ENCODE measurements at places on chromosomes 7 and 10. TPM values are rescaled to one million over a fixed set of nuclear protein-coding genes. Genes with fewer than 3 reads are reported as not detected.

The OR9A2 gene
- not detected for total RNA-seq

GRCh38 chr7:23216021-23216420, 30.6 kb upstream of the GPNMB start:
- no peak overlapping the region for H3K27ac ChIP-seq
- no peak overlapping the region for H3K4me3 ChIP-seq
- H3K4me1 ChIP-seq: no peaks in the 10 kb centered on the region
- no peak for DNase-seq
- H3K27me3 ChIP-seq: no peaks in the 10 kb centered on the region

DNA sequence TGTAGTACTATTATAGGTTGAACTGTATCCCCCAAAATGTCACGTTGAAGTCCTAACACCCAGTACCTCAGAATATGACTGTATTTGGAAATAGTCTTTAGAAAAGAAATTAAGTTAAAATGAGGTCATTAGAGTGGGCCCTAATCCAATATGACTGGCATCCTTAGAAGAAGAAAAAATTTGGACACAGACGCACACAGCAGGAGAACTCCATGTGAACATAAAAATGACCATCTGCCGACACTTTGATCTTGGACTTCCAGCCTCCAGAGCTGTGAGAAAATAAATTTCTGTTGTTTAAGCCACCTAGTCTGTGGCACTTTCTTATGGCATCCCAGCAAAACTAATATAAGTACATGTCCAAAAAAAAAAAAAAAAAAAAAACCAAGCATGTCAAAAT, 225.8 kb downstream of the PARD3 start:
- no peak overlapping the region for H3K4me3 ChIP-seq
- H3K4me1 ChIP-seq: peaks cover 34% of the 10 kb centered on the region
- no peak for DNase-seq
- H3K27ac ChIP-seq: no peak overlapping the region

DNA sequence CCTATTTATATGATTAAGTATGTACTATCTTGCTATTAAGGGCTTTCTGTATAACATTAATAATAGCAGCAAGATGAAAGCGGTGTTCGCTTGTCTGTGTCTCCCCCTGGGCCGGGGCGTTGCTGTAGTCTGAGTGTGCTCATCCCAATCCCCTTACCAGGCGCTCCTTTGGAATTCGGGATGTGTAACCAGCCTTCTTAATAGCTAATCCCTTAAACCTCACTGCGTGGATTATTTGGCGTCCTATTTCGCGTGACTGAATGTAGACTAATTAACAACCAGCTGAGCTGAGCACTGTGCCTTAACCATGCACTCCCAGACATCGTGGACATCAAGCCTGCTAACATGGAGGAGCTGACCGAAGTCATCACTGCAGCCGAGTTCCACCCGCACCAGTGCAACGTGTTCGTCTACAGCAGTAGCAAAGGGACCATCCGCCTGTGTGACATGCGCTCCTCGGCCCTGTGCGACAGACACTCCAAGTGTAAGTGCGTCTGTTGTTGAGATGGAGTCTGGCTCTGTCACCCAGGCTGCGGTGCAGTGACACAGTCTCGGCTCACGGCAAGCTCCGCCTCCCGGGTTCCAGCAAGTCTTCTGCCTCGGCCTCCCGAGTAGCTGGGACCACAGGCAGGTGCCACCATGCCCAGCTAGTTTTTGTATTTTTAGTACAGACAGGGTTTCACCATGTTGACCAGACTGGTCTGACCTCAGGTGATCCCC, 36.6 kb downstream of the BNIP3 start:
- DNase-seq: no peak
- H3K27ac ChIP-seq: peak overlapping the region; percentile 83
- H3K4me1 ChIP-seq: peaks cover 48% of the 10 kb centered on the region
- no peak overlapping the region for H3K4me3 ChIP-seq
- H3K27me3 ChIP-seq: no peaks in the 10 kb centered on the region

- no peak for DNase-seq
- H3K36me3 ChIP-seq: no peaks in the 10 kb centered on the region
- H3K27ac ChIP-seq: no peak overlapping the region
- no peaks in the 10 kb centered on the region for H3K4me1 ChIP-seq
- H3K27me3 ChIP-seq: no peaks in the 10 kb centered on the region
- no peak overlapping the region for H3K4me3 ChIP-seq
These were observed 25.7 kb upstream of the SEC61A2 start for GRCh38 chr10:12103802-12104201.

All from PC-3 (cell line).